ENCODE measurements at places on chromosomes 6 and 20.
A peak's percentile ranks its signal among the peaks of the same experiment; 100 is the strongest.

- no peak for DNase-seq
These were observed 675.7 kb upstream of the AGPAT4 start for GRCh38 chr6:161949531-161949930.

GRCh38 chr20:36086767-36087166 lies 67.8 kb upstream of the EPB41L1 start:
- no peak for DNase-seq

DNA sequence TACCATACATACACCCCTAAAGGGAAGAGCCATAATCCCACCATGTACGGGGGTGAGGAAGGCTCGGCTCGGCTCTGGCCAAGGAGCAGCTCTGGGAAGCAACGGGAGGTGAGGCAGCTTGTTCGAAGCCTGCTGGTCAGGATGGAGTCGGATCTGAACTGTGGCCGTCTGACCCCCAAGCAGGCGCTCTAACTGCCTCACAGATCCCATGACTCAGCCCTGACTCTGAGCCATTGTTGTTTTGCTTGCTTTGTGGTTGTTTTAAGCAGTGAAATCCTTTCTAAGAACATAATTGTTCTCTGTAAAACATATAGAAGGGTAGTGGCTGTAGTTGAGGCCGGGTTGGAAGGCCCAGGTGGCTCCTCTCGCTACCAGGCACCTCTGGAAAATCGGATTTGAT lies 10.9 kb downstream of the C6orf132 start:
- DNase-seq = peak; percentile 71

DNA sequence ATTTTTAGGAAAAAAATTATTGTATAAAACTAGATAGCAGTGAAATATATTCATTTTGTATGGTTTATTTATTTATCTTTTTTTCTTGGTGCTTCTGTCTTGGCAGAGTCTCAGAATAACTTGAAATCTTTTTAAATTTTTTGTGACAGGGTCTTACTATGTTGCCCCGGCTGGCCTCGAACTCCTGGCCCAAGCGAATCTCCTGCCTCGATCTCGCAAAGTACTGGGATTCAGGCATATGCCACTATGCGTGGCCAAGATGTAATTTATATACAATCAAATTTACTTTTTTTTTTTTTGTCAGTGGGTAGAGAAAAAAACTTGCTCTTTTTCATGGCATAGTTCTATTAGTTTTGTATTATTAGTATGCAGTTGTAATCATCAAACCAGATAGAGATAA lies 13.7 kb downstream of the CBFA2T2 start:
- no peak for DNase-seq

GRCh38 chr20:3932681-3933080 lies 43.5 kb downstream of the PANK2 start:
- DNase-seq = no peak

- DNase-seq = peak; percentile 39
These were observed 40.3 kb downstream of the STX11 start for GRCh38 chr6:144190593-144190992.

- DNase-seq = no peak
These were observed 96.2 kb downstream of the SNX5 start for GRCh38 chr20:17872434-17872833.

- DNase-seq = peak; percentile 30
These were observed 30.1 kb downstream of the GMDS start for GRCh38 chr6:2215342-2215741.

- no peak for DNase-seq
These were observed 54.4 kb upstream of the MYB start for GRCh38 chr6:135126729-135127128.

DNA sequence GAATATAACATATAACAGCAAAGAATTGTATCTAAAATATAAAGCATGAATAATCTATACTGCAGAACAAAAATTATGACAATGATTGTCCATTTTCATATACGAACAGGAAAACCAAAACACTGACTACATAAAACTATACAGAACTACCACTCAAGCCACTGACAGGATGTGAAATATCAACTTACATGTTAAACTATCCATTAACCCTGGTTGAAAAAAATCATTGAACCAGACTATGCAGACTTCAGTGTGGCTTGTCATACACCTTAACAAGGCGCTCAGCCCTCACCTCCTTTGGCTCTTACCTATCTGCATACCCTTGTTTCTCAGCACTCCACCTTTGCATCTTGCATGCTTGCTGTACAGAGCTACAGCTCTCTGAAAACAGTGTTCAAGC lies 34.9 kb downstream of the ASCC3 start:
- no peak for DNase-seq

GRCh38 chr6:110938171-110938570 lies 20.3 kb upstream of the GTF3C6 start:
- no peak for DNase-seq

GRCh38 chr6:166476061-166476591 lies 93.4 kb upstream of the MPC1 start:
- DNase-seq = no peak

- no peak for DNase-seq
These were observed 294.6 kb upstream of the ZNF337 start for GRCh38 chr20:25991051-25991755.

GRCh38 chr20:37352608-37352980 lies 6.7 kb downstream of the SRC start:
- no peak for DNase-seq

DNA sequence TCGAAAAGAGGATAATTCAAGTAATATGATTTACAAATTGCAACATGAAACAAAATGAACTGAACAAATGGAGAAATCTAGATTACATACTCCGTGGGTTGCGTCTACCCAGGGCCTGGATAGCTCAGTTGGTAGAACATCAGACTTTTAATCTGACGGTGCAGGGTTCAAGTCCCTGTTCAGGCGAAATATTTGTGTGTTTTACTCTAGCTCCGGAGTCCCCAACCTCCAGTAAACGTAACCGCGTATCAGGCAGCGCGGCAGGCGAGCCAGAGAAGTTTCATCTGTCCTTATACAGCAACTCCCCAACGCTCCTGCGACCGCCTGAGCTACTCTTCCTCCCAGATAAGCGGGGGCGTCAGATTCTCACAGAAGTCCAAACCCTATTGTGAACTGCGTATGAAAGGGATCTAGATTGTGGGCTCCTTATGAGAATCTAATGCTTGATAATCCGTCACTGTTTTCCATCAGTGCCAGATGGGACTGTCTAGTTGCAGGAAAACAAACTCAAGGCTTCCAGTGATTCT lies 176.1 kb downstream of the TRIM27 start:
- no peak for DNase-seq

- no peak for DNase-seq
These were observed 3.7 kb downstream of the TJAP1 start for GRCh38 chr6:43481075-43481474.

GRCh38 chr20:41038878-41039404 lies 10.3 kb downstream of the TOP1 start:
- DNase-seq = no peak

DNA sequence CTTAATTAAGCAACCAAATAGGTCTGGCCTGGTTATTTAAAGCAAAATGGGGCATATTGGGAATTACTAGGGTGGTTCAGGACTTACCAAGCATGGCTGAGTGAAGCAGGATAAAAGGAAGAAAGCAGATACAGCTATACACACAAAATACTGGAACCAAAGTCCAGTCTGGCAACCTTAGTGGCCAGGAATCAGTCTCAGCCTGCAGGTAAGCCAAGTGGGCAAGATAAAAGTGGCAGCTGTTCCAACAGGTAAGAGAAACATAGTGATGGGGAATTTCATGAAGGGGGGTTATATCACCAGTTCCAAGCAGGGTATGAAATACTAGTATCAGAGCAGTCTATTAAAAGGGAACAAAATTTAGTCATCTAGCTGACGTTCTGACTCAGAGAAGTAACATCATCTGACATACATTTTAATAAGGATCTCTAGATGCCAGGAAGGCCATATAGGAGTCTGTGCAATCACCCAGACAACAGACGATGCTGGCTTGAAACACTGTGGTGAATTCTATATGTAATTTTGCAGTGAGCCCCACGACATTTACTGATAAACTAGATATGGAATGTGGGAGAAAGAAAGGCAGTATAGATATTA lies 292.1 kb upstream of the HSF2 start:
- no peak for DNase-seq

- no peak for DNase-seq
These were observed 32.5 kb downstream of the TFEB start for GRCh38 chr6:41702771-41703494.

DNA sequence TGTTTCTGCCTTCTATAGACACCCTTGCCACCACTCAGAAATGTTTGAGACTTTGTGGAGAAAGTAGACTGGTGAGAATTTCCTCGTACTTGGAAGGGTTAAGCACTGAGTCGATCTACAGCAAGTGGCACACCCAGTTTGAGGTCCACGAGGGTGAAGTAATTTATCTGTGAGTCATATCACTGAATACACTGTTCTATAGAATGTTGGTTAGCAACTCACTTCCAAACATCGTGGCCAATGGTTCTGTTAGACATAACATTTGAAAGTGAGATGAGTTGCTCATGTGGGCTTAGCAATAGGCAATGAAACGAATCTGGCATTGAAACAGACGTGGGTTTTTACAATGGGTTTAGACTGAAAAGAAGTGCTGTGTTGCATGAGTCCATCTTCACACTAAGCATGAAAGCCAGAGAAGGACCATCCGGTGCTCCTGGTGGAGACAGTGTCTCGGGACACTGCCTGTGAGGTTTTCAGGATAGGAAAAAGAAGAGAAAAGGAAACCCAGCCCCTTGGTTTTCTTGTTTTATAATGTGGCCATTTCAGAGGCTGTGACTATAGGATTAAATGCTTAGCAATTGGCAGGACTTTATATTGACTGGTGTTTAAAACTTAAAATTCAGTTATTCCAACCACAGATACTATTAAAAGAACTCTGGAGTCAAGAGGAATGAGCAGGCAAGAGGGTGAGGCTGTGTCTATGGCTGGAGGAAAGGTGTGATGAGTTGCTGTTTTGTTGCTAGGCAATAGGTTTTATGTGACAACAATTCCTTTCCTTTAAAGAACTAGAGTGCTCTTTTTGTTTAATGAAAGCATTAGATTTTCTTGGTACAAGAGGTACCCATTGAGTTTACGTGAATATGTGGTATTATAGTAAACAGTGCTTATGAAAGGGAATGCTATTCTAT lies 31.0 kb upstream of the EZR start:
- peak; percentile 75 for DNase-seq

GRCh38 chr6:17149571-17149970 lies 47.7 kb downstream of the STMND1 start:
- DNase-seq = no peak

DNA sequence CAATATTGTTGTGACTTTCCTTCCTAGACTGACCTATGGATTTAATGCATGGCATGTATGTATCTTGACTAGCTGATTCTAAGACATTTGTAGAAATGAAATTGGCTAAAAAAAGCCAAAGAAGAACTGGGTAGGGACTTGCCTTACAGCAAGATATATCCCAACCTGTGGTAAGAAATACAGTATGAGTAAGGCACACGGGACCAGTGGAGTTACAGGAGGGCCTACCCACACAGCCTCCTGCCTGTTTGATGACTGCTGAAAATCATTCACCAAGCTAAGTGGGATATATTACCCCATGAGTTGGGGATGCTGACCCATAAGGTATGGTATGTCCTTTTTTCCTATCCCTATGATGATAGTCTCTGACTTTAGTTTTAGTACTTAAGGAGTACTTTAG lies 112.2 kb downstream of the INSM1 start:
- no peak for DNase-seq

DNA sequence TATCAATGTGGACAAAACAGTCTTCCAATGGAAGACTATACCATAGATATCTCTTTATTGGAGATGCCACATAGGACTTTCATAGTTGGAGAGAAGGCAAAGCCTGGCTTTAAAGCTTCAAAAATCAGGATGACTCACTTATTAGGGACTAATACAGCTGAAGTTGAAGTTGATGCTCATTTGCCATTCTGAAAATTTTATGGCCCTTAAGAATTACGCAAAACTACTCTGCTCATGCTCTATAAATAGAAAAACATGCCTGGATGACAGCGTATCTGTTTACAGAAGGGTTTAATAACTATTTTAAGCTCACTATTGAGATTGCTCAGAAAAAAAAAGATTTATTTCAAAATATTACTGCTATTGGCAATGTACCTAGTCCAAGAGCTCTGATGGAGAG lies 155.5 kb upstream of the DST start:
- DNase-seq = peak; percentile 64

GRCh38 chr20:1822564-1823449 lies 72.4 kb upstream of the SIRPA start:
- DNase-seq = no peak

GRCh38 chr20:4873396-4873795 lies 127.9 kb downstream of the SLC23A2 start:
- DNase-seq = no peak

GRCh38 chr6:118659513-118660217 lies 8.3 kb upstream of the CEP85L start:
- DNase-seq = no peak

- DNase-seq = no peak
These were observed 663.4 kb downstream of the KHDRBS2 start for GRCh38 chr6:61622601-61623000.

DNA sequence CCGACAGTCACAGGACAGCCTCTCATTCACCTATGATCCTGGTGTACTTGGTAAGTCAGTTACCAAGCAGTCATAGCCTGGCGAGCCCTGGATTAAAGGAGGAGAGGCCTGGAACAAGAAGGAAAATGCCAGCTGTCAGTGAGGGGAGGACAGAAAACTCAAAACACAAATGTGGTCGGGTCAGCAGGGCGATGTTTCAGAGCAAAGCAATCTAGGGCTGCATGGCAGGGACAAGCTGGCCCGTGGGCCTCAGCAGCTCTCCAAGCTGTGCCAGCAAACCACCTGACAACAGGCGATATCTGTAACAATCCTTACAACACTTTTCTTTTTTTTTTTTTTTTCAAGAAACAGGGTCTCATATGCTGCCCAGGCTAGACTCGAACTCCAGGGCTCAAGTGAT lies 40.3 kb downstream of the MGME1 start:
- no peak for DNase-seq

DNA sequence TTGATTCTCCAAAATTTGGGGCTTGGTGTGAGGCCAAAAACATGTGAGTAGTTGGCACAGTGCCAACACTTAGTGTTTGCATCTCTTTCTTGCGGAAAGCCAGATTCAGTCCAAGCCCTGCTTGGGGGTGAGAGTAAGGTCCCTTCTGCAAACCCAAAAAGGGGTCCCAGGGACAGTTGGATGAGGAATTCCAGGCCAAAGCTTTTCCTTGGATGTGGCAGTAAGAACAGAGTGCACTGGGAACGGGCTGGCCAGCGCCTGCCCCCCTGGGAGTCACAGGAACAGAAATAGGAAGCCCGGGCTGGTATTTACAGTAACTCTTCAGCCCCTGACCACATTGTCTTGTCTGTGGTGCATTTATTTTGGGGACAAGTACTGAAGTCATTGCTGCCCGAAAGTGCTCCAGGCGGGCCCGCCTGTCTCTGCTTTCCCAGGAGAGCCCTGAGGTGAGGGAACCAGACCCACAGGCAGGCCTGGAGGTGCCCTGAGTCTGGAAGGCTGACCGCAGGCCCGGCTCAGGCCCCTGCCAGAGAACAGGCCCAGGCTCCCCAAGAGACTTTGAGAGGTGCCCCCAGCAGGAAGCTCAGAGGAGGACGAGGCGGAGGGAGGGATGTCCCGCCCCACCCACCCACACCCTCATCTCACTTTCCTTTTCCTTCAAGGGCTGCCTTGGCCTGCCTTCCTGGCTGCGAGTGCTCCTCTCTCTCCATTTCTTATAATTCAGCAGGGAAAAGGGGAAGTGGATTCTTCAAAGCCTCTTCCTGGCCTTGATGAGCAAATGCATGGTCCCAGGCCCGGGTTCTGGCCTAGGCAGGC lies 218.4 kb downstream of the MAFB start:
- DNase-seq = no peak
